Fibroblast of upper back skin (primary cell): ENCODE measurements at places on chromosomes 12 and 14.

DNA sequence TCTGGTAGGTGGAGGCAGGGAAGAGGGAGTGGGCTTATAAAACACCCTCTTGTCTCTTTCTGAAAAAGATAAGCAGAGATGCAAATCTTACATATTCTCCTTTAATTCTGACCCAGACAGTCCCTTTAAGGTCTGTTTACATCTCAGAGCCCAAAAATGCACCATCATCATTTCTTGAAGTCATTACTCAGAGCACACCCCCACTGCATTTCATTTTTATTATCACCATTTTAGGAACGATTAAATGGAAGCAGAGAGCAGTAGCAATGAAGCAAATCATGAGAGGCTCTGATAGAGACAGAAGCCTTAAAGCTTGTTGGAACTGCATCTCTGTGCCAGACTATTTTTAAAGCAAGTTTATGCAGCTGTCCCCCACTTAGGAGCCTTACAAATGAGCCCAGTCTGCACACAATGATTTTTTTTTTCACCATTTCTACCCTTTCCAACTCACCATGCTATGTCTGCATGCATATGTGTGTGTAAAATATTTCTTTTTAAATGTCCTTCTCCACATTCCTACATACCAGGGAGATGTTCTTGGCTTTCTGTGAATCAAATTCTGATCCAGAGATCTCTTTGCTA lies 311.0 kb downstream of the GRIN2B start:
- no peak for DNase-seq

- peak; percentile 48 for DNase-seq
These were observed 43.3 kb upstream of the NPFF start for GRCh38 chr12:53550595-53550994.

GRCh38 chr12:120687578-120688289 lies 785 bp downstream of the MLEC start:
- no peak for DNase-seq

DNA sequence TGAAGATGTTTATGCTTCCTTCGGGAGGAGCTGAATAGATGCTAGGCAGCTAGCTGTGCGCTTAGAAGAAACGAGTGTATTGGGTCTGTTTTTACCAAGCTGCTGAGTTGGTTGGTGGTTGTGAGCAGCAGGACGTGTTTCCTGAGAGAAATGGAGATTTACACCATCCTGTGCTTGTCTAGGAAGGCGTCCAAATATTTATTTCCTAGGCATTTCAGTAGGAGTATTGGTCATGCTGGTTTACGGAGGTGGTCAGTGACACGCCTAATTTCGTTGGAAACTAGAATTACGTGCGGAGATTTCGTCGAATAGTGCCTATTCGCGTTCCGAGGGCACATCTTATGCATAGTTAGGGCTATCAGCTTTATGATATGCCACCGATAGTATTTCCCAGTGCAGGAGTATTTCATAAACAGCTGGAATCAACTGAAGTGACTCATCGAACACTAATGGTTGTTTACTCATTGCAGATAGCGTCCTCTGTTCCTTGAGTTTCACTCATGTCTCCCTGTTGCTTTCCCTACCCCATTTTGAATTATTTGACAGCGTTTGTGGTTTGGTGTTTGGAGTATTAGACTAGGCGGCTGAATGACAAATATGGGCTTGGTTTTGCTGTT lies 780 bp downstream of the TBC1D15 start:
- DNase-seq, result peak; percentile 41

DNA sequence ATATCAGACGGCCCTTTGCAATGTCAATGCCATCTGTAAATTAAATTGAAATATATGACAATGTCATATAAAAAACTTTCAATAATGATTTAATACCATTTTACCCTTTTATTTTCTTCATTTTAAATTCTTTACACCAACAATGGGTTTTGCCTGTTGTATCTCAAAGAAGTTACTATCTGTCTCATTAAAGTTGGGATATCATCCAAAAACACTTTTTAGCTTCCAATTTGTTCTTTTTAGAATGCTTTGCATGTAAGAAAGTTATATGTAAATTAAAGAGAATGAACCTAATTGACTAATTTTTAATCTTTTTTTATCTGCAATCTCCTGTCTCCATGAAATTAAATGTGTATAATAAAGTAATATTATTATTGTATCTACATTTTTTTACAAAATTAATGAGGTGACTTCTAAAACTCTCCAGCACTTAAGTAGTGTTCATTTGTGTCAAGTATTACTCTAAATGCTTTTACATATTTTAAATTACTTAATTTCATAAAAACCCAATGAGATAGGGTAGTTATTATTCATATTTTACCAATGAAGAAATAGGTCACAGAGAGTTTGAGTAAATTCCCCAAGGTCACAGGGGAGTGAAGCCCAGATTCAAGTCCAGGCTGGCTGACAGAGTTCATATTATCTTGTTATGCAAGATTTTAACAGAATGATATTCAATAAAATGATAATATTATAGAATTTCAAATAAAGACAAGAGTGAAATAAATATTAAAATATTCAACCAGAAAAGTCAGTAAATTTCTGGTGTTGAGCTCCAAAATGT lies 673.0 kb upstream of the FLRT2 start:
- no peak for DNase-seq

DNA sequence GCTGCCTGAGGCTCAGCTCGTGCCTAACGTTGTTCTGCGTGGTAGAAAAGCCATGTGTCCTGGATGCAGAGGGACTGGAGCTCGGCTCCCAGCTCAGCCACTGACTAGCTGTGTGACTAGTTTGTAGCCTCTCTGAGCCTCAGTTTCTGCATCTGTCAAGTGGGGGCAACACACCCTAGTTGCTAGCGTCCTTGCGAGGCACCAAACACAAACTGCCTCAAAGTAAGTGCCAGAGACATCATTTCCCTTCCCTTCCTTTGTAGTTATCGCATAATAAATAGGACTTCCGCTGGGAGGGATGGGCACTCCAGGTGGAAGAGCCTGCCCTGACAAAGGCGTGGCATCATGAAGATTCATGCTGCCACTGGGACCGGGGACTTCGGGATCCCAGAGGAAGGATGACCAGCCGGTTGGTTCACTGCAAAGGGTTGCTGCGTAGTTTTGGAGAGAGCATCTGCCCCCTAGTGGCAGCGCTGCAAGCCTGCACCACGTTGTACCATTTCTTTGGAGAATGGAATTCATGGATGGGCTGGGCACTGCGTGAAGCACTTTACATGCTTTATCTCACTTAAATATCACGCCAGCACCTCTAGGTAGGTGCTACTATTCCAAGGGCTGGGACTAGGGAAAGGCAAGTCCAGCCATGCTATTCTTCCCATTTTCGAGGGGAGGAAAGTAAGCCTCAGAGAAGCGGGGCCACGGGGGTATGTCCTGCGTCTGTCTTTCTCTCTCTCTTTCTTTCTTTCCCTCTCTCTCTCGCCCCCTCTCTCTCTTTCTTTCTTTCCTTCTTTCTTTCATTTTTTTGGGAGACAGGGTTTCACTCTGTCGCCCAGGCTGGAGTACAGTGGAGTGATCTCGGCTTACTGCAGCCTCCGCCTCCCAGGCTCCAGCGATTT lies 4.6 kb downstream of the CCDC197 start:
- peak; percentile 62 for DNase-seq

- DNase-seq, result peak; percentile 41
These were observed 27.9 kb upstream of the EVL start for GRCh38 chr14:100037353-100037752.

DNA sequence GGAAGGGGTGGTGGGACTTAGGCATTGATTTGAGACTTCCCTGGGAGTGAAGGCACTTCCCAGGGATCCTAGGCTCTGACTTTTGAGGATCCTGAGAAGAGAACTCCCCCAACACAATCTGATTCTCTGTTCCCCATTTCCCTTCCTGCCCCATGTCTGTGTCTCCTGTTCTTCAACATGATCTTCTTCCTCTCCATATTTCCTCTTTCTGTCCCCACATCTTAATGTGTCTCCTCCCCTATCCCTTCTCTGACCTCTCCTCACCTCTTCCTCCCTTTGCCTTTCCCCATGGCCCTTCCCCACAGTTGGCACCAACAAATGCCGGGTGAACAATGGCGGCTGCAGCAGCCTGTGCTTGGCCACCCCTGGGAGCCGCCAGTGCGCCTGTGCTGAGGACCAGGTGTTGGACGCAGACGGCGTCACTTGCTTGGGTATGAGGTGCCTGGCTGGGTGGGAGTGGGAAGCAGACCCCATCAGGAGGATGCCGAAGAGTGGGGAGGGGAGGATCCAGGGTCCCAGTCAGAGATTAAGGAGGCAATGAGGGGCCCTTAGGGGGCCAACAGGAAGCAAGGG lies 15.2 kb upstream of the LRP1-AS start:
- no peak for DNase-seq
